ENCODE measurements at places on chromosomes 6 and 20.

- no peak for DNase-seq
Observed at GRCh38 chr6:28490205-28490890, 25.2 kb downstream of the GPX6 start.

DNA sequence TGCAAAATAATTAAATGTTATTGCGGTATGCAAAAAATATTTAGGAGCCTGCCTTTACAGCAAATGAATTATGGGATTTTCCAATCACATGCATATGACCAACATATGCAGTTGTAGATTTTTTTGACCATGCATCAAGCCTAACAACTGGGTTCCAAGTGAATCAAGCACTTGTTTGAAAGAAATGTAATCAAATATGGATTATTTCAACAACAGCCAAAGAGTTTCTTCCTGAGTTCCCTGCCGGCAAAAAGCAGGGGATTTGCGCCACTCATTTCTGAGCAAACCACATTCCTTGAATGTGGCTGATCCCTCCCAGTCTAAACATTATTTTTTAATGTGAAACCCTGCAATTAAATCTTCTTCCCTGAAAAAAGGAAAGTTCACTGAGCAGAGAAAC lies 100.1 kb upstream of the ADTRP start:
- no peak for DNase-seq

DNA sequence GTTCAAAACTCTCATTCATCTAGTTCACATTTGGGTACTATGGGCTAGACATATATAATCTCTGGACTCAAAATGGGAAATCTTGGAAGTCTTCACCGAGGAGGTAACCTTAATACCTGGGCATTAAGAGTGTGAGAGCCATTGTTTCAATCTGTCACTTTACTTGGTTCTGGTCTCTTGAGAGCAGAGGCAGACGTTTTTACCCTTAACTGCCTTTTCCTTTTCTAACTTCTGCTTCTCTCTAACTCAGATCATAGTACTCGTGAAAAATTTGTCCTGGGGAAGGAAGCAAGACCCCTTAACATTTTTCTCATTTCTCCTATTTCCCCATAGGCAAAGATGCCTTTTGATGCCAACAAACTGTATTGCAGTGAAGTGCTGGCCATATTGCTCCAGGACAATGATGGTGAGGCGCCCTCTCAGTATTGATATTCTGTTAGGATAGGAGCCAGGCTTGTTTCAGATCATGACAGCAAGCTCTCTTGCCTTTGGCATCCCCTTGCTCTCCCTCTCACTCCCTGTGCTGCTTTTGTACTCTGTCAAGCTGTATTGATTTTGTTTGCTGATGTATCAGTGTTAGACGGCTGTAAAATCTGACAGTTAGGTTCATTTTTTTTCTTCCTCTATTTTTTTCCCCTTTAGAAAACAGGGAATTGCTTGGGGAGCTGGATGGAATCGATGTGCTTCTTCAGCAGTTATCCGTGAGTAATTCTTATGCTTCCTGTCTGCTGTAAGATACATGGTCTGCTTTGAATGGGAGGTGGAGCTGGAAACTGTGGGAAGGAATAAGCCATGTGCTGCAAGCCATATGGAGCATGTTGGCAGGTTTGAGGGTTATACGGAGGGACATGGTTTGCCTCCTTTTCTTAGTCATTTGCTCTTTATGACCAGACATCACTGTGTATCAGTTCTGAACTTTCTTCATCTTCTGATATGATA lies 83.5 kb downstream of the CTNNBL1 start:
- no peak for DNase-seq

- no peak for DNase-seq
Observed at GRCh38 chr6:134034961-134035822, 17.2 kb downstream of the SLC2A12 start.

DNA sequence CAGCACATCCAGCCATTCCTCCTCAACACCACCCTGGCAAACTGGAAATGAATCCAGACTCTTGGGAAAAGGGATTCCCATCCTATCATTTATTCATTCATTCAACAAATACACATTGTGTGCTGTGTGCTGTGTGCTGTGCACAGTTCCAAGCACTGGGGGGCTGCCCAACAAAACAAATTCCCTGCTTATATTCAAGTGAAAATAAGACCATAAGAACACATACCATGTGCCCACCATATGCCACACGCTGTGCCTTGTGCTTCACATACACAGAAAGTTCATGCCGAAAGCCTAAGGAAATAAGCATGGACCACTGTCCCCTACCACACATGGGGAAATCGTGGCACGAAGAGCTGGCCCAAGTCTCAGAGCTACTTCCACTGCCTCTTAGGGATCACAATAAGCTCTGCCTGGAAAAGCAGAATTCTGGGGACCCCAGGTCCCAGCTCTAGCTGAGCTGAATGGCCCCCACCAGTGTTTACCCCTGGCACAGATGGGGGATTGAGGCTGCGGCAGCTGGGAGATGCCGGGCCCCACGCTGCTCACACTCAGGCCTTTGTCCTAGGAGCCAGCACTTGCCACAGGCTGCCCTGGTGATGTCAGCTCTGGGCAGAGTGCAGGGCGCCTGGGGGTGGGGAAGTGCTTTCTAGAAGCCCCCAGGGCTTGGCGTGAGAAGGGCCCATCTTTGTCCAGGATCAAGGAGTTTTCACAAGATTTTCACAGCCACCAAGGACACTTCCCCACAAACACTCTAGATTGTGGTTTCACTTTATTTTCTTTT lies 99.6 kb downstream of the PREX1 start:
- DNase-seq = no peak

DNA sequence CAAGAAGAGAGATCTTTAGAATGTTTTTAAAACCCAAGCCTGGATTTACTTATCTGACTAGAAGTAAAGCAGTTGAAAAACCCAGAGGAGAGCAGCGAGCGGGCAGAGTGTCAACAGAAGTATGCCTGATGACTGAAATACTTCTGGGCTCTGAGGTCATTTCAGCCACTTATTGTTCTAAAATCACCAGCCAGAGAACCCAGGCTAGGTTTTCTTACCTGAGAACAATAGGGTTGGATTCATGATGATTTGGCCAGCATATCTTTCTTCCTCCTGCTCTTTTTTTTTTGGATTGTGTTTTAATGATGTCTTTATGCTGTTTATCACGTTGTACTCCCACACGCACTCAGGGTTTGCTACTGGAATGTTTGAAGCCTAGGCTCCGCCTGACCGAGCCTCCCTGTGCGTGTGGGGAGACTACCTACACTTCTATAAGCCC lies 63.0 kb upstream of the KIF25 start:
- DNase-seq = no peak

GRCh38 chr6:160344271-160344670 lies 3.9 kb upstream of the SLC22A3 start:
- no peak for DNase-seq

DNA sequence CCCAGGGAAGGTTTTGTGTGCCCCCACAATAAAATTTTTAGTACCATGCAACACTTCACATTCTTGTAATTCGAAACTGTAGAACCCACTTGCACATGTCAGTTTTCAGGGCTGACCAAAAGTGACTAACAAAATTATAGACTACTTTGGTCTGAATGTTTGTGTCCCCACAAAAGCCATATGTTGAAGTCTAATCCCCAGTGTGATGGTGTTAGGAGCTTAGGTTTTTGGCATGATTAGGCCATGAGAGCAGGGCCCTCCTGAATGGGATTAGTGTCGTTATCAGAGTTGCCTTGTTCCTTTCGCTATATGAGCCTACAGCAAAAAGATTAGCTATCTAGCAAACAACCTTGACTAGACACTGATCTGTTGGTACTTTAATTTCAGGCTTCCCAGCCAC lies 49.0 kb upstream of the TENT5A start:
- no peak for DNase-seq

GRCh38 chr20:5914859-5915258 lies 35.5 kb downstream of the TRMT6 start:
- no peak for DNase-seq

- peak; percentile 48 for DNase-seq
Observed at GRCh38 chr6:3751730-3752530, 417 bp upstream of the PXDC1 start.

GRCh38 chr6:120137492-120137891 lies 787.9 kb upstream of the MAN1A1 start:
- no peak for DNase-seq

DNA sequence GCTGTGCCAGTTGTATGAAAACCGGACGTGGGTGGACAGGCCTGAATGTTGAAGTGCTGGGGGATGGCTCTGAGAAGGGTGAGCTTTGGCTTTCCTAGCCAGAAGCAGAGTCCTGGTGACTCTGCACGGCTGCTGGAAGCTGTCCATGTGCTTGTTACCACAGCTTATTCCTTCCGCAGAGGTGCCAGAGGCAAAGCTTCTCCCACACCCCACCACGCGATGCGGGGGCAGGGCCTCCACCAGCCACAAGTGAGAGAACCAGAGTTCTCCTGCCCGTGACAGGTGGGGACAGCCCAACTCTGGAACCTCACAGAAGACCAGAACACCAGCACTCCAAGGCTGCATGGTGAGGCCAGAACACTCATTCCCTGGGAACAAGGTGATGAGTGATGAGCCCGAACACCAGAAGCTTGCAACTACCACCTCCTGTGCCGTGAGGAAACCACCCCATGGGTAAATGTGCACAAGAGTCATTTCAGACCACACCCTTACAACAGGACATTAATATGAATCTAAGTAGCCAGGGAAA lies 36.7 kb downstream of the JAG1 start:
- DNase-seq = no peak

GRCh38 chr20:16902662-16903061 lies 154.5 kb downstream of the OTOR start:
- DNase-seq = no peak

- no peak for DNase-seq
Observed at GRCh38 chr6:159532155-159532554, 160.9 kb downstream of the SOD2 start.

GRCh38 chr6:14464055-14464454 lies 346.5 kb downstream of the CD83 start:
- no peak for DNase-seq
